Neural cell (in vitro differentiated cells): ENCODE measurements at places on chromosomes 16 and 17. TPM values are rescaled to one million over a fixed set of nuclear protein-coding genes. Genes with fewer than 3 reads are reported as not detected.

The RASD1 gene
- polyA plus RNA-seq = 57.7 and 57.9 TPM in 2 replicates

The GLP2R gene
- not detected in 2 replicates for polyA plus RNA-seq

The FBXO47 gene
- not detected in 2 replicates for polyA plus RNA-seq

The UBTF gene
- polyA plus RNA-seq = 71.7 and 73.8 TPM in 2 replicates

The CA7 gene
- not detected in 2 replicates for polyA plus RNA-seq

The SNTB2 gene
- 7.0 and 8.2 TPM in 2 replicates for polyA plus RNA-seq

The NPIPB13 gene
- 2.2 and 3.9 TPM in 2 replicates for polyA plus RNA-seq

The SLC47A1 gene
- polyA plus RNA-seq = not detected in 2 replicates

The PRR29 gene
- 2.8 and 3.8 TPM in 2 replicates for polyA plus RNA-seq

The TMEM95 gene
- not detected in 2 replicates for polyA plus RNA-seq

The KRT33B gene
- not detected in 2 replicates for polyA plus RNA-seq

The PTX4 gene
- polyA plus RNA-seq = not detected in 2 replicates

The EME1 gene
- polyA plus RNA-seq = 1.1 and 5.4 TPM in 2 replicates

The ASPA gene
- polyA plus RNA-seq = 0.24 TPM in 1 of 2 replicates, not detected in the other

The NTN1 gene
- polyA plus RNA-seq = 16.2 and 18.1 TPM in 2 replicates

The HNF1B gene
- not detected in 2 replicates for polyA plus RNA-seq

The ZG16 gene
- not detected in 2 replicates for polyA plus RNA-seq

The SHISA9 gene
- 1.3 and 2.0 TPM in 2 replicates for polyA plus RNA-seq

The GUCY2D gene
- polyA plus RNA-seq = 0.07 and 0.10 TPM in 2 replicates

The OR1G1 gene
- not detected in 2 replicates for polyA plus RNA-seq

The NEK8 gene
- polyA plus RNA-seq = 1.5 and 2.0 TPM in 2 replicates

The TERF2IP gene
- polyA plus RNA-seq = 706 and 752 TPM in 2 replicates

The IL32 gene
- polyA plus RNA-seq = not detected in 2 replicates

The SGSH gene
- polyA plus RNA-seq = 8.0 and 9.3 TPM in 2 replicates

The BAHCC1 gene
- polyA plus RNA-seq = 12.4 and 14.2 TPM in 2 replicates

The VTN gene
- polyA plus RNA-seq = 1.2 and 1.5 TPM in 2 replicates

The CMTM2 gene
- 0.25 TPM in 1 of 2 replicates, not detected in the other for polyA plus RNA-seq

The LDAF1 gene
- 10.8 and 25.4 TPM in 2 replicates for polyA plus RNA-seq

The SPAG5 gene
- 19.9 and 21.2 TPM in 2 replicates for polyA plus RNA-seq

The PRAC2 gene
- polyA plus RNA-seq = not detected in 2 replicates

The CDH5 gene
- polyA plus RNA-seq = not detected in 2 replicates

The HP gene
- not detected in 2 replicates for polyA plus RNA-seq

The PITPNM3 gene
- 2.7 and 3.0 TPM in 2 replicates for polyA plus RNA-seq

The ODAD4 gene
- 5.2 and 5.7 TPM in 2 replicates for polyA plus RNA-seq

The ALOX12B gene
- 0.31 and 0.34 TPM in 2 replicates for polyA plus RNA-seq

The NECAB2 gene
- polyA plus RNA-seq = 9.6 and 12.5 TPM in 2 replicates

The KRTAP3-1 gene
- polyA plus RNA-seq = not detected in 2 replicates

The DNAH2 gene
- 2.0 and 2.1 TPM in 2 replicates for polyA plus RNA-seq

The TMEM106A gene
- 2.3 TPM in 1 of 2 replicates, not detected in the other for polyA plus RNA-seq

The VPS4A gene
- polyA plus RNA-seq = 46.3 and 52.6 TPM in 2 replicates

The WNT3 gene
- 7.6 TPM in 2 replicates for polyA plus RNA-seq

The DNAI2 gene
- not detected in 2 replicates for polyA plus RNA-seq

The CHD9NB gene
- polyA plus RNA-seq = 0.16 and 0.17 TPM in 2 replicates

The KRTAP3-2 gene
- not detected in 2 replicates for polyA plus RNA-seq

The CA4 gene
- not detected in 2 replicates for polyA plus RNA-seq

The TMC6 gene
- polyA plus RNA-seq = 0.16 TPM in 1 of 2 replicates, not detected in the other

The MT1G gene
- not detected in 2 replicates for polyA plus RNA-seq
